NCI-H1417 treated with DMSO at 0.1 percent for 48 hours (cell line): ENCODE measurements at places on chromosomes 2 and 18.

- no peak for DNase-seq
These were observed 121.1 kb downstream of the HDAC4 start for GRCh38 chr2:239279508-239280295.

- DNase-seq, result no peak
These were observed 164.8 kb upstream of the STK17B start for GRCh38 chr2:196336207-196336606.

GRCh38 chr18:55375930-55376329 lies 212.1 kb downstream of the TCF4 start:
- DNase-seq, result no peak

DNA sequence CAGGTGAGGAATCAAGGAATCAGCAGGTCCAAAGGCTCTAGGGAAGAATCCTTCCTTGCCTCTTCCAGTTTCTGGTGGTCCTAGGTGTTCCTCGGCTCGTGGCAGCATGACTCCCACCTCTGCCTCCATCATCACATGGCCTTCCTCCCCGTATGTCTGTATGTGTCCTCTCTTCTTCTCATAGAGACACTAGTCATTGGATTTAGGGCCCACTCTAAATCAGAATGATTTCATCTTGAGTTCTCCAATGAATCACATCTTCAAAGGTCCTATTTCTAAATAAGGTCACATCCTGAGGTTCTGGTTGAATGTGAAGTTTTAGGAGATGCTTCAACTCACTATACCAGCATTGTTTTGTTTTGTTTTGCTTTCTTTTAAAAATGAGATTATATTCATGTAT lies 11.1 kb upstream of the AGFG1 start:
- no peak for DNase-seq

GRCh38 chr18:69326094-69326493 lies 74.6 kb upstream of the DOK6 start:
- DNase-seq, result peak; percentile 73

GRCh38 chr2:216792222-216793021 lies 67.4 kb downstream of the TNP1 start:
- no peak for DNase-seq

- no peak for DNase-seq
These were observed 37.0 kb downstream of the DAW1 start for GRCh38 chr2:227908266-227909054.

DNA sequence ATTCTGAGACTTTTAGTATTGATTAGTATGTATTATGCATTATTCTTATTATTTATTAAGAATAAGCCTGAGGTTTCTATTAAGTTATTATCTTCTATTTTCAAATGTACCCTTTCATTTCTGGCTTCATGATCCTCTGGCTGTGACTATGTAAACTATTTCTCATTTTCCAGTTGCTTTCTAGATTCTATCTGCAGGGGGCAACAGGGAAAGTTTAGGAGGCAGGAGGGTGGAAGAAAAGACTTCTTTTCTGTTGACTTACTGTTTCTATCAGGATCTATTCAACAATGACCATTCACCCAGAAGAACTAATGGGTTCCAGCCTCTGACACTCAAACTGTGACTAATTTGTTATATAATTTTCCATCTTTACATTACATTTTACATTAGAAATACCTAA lies 653.4 kb upstream of the FSHR start:
- no peak for DNase-seq

DNA sequence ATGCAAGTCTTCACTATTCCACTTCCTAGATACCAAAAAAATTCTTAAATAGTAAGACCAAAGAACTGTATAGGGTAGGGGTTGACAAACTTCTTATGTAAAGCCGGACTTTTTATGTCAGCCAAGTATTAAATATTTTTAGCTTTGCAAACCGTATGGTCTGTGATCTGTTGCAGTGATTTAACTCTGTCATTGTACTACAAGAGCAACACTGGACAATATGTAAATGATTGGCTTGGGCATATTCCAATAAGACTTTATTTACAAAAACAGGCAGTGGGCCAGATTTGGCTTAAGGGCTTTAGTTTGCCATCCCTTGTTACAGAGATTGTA lies 48.0 kb downstream of the MGAT5 start:
- no peak for DNase-seq

DNA sequence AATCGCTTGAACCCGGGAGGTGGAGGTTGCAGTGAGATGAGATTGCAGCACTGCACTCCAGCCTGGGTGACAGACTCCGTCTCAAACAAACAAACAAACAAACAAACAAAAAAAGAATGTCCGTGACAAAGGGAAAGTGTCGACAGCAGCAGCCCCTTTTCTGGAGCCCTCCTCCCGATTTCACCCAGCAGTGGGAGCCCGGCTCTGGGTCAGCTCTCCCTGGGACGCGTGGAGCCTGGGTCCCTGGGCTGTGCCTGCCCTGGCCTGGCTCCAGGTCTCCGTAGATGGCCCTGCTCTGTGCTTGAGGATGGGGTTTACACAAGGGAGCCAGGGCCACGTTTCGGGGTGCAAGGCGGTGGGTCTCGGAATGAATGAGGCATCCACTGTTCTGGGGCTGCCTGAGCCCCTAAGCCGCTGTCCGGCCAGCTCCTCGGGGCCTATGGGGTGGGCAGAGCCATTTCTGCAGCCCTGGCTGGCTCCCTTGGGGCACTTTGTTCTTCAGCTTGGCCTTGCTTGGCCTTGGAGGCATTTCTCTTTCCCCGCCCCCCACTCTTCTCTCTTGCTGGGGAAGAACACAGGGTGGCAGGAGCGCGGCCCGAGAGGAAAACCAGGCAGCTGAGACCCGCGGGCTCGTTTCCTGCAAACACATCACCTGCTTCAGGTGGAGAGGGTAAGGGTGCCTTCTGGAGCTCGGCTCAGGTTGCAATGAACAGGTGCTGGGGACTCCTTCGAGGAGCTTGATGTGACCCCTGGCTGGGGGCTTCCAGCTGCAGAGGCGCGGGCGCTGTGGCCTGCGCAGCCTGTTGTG lies 29.1 kb downstream of the RTP5 start:
- no peak for DNase-seq

- DNase-seq, result no peak
These were observed 10.0 kb downstream of the WDR35 start for GRCh38 chr2:19979932-19980331.

GRCh38 chr2:58484221-58484620 lies 243.1 kb upstream of the FANCL start:
- no peak for DNase-seq

DNA sequence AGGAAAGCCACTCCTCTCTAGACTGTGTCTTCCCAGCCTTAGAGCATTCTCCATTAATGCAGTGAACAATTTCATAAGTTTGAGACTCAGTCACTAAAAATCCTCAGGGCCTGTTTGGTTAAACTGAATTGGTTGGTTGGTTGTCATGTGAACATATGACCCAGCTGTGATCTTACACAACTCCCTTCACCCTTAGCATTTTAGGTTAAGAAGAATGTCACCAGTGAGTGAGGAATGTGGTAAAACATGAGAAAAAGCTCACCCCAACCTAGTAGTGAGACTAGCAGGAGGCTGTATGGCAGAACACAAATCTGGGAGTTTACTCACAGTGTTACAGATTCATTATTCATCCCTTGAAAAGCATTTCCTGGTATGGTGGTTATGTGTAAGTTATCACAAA lies 32.4 kb downstream of the LHCGR start:
- DNase-seq, result no peak

DNA sequence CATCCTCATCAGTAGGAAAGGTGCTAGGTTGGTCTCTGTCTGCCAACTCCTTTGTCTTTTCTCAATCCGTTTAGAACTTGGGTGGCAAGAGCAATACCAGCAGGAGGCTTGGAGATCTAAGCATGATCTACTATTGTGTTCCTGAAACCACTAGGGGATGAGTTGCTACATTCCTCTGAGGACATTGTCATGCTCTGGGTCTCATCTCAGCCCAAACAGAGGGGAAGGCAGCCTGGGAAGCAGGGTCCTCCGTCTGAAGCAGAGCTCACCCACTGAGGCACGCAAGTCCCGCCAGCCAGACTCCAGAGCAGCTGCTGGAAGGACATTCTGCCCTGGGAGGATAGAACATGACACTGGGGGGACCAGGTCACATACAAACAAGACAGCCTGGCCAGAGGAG lies 162.9 kb downstream of the MTCL1 start:
- no peak for DNase-seq

GRCh38 chr2:236105955-236106607 lies 62.1 kb downstream of the GBX2 start:
- no peak for DNase-seq

GRCh38 chr2:200218645-200219044 lies 87.8 kb upstream of the SPATS2L start:
- no peak for DNase-seq

DNA sequence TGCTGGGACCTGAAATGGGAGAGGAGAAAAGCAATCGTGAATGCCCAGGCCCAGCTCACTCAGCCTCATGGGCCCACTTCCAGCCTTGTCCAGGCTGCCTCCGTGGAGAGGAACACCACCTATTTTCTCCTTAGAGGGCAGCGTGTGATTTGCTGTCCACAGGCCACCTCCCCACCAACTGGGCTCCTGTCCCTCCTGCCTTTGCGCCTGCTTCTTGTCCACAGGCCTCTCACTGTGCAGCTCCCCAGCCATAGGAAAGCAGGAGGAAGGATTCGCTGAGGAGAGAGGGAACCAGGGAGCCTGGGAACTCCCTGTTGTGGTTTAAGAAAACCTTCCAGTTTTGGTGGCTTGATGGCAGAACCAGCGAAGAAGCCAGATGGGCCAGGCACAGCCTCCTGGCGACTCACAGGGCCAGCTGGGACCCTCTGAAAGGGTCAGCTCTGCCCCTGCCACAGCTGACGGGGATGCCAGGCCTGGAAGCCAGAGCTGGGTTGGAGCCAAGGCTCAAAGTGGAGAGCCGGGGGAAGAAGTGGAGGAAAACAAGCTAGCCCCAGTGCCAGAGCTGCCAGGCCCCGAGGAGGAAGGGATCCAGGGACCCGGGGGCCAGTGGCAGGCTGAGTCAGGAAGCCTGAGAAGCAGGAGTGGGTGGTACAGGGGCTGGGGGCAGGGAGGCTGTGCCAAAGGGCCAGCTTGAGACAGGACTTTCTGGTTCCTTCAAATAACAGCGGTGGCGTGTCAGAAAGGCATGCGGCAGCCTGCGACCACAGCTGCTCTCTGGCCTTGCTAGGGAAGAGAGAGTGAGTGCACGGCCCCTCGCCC lies 9.9 kb downstream of the TMBIM1 start:
- no peak for DNase-seq

- DNase-seq, result no peak
These were observed 148.7 kb downstream of the AGAP1 start for GRCh38 chr2:235642446-235643098.

GRCh38 chr2:225337183-225337582 lies 62.3 kb upstream of the NYAP2 start:
- no peak for DNase-seq

GRCh38 chr2:220513573-220514288 lies 886.3 kb downstream of the SLC4A3 start:
- no peak for DNase-seq
